Frontal cortex (tissue), 4 donors: ENCODE measurements at places on chromosomes 3 and 15. TPM values are rescaled to one million over a fixed set of nuclear protein-coding genes. Genes with fewer than 3 reads are reported as not detected.

The DAZL gene
- not detected for total RNA-seq

The ATP8B4 gene
- 6.9 TPM for total RNA-seq

The GHSR gene
- total RNA-seq = 0.82 TPM

The SNTN gene
- total RNA-seq = not detected

The OR5AC2 gene
- not detected for total RNA-seq

The GOLGA8S gene
- not detected for total RNA-seq

The ATOSA gene
- total RNA-seq = 42.0 TPM

The P2RY13 gene
- total RNA-seq = 1.6 TPM

The IQCF5 gene
- total RNA-seq = not detected

The TMEM44 gene
- total RNA-seq = 31.8 TPM

The CKMT1A gene
- total RNA-seq = 6.5 TPM

The ERC2 gene
- total RNA-seq = 77.9 TPM

The AHSG gene
- not detected for total RNA-seq

The FAM81A gene
- 42.8 TPM for total RNA-seq

The LMAN1L gene
- total RNA-seq = not detected

The OPA1 gene
- 136 TPM for total RNA-seq

The CCDC66 gene
- 92.5 TPM for total RNA-seq

The GATM gene
- 91.3 TPM for total RNA-seq

The GOLIM4 gene
- total RNA-seq = 17.5 TPM

The SIAH2 gene
- total RNA-seq = 22.8 TPM

The ISL2 gene
- total RNA-seq = not detected

The ST8SIA2 gene
- 56.3 TPM for total RNA-seq

The CBLB gene
- 22.0 TPM for total RNA-seq

The STRC gene
- under 0.01 TPM for total RNA-seq

The CFAP91 gene
- 7.7 TPM for total RNA-seq

The PRSS50 gene
- not detected for total RNA-seq
